ENCODE measurements at places on chromosomes 3 and 15. TPM values are rescaled to one million over a fixed set of nuclear protein-coding genes. Genes with fewer than 3 reads are reported as not detected.
A peak's percentile ranks its signal among the peaks of the same experiment; 100 is the strongest.

- no peak for DNase-seq
Observed at GRCh38 chr3:59813148-59813538, 763.3 kb upstream of the CFAP20DC start.

- DNase-seq: no peak
Observed at GRCh38 chr3:30299674-30300385, 306.6 kb upstream of the TGFBR2 start.

- no peak for DNase-seq
Observed at GRCh38 chr3:196886144-196886543, 18.4 kb downstream of the SENP5 start.

- no peak for DNase-seq
Observed at GRCh38 chr3:171155122-171155700, 128.7 kb upstream of the SLC2A2 start.

DNA sequence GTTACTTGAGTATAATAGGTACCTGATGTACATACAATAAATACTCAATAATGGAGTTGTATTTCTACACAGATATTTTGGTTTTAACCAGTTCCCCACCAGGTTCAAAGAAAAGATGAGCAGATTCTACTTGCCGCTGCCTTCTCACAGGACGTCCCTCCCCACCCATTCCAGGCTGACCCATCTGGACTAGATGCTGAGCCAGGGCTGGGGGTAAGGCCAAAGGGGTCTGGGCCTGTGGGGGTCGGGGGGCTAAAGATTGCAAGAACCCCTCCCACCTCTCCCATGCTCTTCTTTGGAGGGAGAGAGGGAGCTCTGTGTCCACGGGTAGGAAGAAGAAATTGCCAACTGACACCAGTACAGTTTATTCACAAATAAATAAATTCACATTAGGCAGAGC lies 1.5 kb downstream of the MESP1 start:
- no peak for DNase-seq

DNA sequence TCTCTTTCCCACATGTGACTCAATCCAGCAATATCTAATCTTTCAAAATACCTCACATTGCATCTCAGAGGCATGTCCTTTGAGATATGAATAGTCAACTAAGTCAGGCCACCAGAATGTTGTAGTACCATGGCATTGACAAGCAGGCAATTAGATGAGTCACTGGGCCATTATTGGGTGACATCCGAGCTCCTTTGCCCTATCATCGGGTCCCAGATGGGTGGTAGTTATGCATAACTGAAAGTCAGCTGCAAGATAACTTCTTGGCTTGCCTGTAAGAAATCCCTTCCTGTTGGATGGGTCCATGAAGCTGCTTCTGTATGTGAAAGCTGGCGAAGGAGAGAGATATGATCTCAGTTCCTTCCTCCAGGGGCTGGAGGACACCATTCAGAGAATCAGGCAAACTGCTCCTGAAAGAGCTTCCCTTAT lies 32.8 kb downstream of the ARRDC4 start:
- DNase-seq: no peak

DNA sequence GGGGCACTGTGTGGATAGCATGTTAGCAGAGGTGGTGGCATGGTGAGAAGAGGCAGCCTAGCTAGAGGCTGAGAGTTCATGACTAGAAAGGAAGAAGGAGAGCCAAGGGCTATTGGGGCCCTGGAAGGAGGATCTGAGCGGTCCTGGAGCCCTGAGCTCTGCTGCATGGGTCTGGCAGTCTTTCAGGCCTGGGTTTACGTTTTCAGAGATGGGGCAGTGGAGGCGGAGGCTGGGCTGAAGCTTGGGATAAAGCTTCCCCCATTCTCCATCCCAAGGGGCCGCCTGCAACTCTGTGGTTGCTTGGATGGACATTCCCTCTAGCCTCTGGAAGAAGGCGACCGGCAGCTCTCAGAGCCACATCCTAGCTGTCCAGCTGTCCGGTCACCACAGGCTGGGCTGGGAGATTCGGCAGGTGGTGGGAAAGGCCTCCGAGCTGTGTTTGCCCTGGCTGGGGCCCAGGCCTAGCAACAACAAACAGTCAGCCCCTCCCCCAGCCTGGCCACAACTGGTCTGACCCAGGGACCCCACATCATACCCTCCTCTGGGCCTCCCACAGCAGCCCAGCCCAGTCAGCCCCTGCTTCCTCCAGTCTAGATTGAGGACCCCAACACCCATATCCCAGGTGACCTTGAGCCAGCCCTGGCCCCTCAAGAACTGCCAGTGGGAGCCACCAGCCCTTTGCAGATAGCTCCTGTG lies 1.8 kb upstream of the SLC38A3 start:
- peak; percentile 10 for DNase-seq

- DNase-seq: no peak
Observed at GRCh38 chr3:112412494-112412893, 79.5 kb downstream of the CD200 start.

DNA sequence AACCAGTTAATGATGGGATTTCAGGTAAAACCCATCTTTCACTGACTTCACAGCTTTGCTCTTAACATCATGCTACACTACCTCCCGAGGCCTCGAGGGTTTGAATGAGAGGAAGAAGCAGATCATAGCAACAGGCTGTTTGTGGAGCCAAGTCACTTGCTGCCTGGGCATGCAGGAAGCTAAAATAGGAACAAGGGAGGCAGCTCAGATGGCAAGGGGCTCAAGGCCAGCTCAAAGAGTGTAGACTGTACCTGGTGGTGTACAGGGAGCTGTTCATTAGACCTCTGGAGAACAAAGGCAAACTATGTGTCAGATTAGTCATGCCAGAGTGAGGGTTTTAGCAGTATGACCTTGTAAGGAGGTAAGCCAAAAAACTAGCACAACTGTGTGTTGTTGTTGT lies 28.8 kb downstream of the ARRDC4 start:
- DNase-seq: no peak

GRCh38 chr3:47664519-47664918 lies 85.9 kb upstream of the CSPG5 start:
- no peak for DNase-seq

- DNase-seq: peak; percentile 87
Observed at GRCh38 chr15:76206325-76206976, 104.8 kb downstream of the ETFA start.

GRCh38 chr3:158864492-158864891 lies 62.6 kb downstream of the MFSD1 start:
- DNase-seq: no peak

DNA sequence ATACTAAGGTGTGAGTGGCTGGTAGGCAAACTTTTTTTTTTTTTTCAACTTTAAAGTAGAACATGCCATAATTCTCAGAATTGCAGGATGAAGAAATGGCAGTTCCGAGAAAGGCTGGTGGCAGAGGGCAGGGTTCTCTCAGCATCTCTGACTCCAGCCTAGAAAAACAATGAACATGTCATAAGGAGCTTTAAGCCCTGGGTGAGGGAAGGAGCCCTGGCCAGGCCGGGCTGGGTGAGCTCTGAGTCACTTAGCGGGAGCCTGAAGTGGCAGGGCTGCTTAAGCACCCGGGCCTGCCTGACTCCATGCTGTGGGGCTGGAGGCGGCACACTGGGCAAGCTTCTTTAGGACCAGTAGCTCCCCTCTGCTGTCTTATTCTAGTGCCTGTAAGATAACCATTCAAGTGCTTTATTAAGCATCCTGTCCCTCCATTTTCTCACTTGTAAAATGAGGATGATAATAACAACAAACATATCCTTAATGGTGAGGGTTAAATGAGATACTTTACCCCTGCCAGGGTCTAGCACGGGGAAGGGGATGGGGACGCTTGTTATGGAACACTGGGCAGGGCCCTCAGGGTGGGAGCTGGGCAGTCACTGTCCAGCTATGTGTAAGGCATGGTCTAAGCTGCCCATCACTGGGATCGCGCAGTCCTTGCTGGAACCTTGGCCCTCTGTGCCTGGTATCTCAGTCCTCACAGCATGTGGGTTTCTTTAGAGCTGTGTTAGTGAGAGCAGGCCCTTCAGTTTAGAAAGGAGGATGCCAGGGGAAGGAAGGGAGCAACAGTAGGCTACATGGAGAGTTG lies 18.4 kb downstream of the SMAD6 start:
- peak; percentile 61 for DNase-seq

- no peak for DNase-seq
Observed at GRCh38 chr3:150385296-150386242, 22.5 kb upstream of the TSC22D2 start.

PAQR5 gene
- total RNA-seq: 1.2 TPM

LRTM1 gene
- total RNA-seq: not detected
